ENCODE measurements at places on chromosomes 6 and 20.

- DNase-seq: no peak
Measured at GRCh38 chr6:7159790-7160525, 52.2 kb downstream of the RREB1 start.

DNA sequence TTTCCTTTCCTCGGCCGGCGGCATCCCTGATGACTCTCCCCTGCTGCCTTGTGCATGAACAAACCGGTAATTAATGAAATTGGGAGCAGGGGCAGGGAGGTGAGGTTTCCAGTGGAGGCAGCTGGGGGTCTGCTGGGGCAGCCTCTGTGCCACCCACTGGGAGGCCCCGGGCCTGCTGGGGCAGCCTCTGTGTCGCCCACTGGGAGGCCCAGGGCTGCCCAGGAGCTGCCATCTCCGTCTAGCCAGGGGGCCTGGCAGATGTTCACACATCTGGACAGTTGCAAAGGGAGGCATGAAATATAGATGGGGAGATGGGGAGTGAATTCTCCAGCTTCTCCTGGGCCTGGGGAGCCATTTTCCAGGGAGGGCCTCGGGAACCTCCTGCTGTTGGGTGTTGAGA lies 33.8 kb downstream of the TOX2 start:
- no peak for DNase-seq

- no peak for DNase-seq
Measured at GRCh38 chr20:47174456-47175243, 181.8 kb downstream of the ZMYND8 start.

DNA sequence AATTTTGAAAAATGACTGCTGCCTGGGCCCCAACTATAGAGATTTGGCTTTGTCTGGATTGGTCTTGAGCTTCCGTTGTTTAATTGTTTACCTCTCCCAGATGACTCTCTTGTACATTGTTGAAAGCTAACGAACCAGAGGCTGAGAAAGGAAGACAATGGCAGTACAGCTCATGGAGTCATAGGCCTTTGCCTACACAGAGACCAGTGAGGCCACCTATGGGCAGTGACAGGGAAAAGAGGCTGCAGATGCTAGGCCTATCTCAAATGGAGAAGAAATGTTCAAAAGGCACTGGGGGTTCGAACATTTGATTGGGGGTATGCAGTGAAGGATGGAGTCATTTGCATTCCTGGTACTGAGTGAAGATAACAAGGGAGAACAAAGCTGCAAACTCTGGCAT lies 29.1 kb downstream of the OPN5 start:
- DNase-seq: no peak

DNA sequence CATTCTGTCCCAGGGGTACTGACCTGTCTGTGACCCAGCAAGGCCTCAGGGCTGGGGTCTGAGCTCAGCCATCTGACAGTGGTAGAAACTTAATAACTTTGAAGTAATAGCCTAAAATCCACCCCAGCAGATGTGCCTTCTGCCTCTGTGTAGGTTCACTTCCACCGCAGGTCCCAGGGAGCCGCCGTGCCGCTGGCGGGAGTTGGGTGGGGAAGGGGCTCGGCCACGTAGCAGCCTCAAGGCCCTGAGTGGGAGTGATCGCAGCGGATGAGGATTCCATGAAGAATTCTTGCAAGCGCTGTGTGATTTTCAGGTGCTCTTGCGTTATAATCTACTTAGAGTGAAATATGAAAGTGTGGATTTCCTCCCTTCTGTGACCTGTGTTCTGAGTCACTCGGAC lies 163.7 kb downstream of the DTNBP1 start:
- no peak for DNase-seq

DNA sequence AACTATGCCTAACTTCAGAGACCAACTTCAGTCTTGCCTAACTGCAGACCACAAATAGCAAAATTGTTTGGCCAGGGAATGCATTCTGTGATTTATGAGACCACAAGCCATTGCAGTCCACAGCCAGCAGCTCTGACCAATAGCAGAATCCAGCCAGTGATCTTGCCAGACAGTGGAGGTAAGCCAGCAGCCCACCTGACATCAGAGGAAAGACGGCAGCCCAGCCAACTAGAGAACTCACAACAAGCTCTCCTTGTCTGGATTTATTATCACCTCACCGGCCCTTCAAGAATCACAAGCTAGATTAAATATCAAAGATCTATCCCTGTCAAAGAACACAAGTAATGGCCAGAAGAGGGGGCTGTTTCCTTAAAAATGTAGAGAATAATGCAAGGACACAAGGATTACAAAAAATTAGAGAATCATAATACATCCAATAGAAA lies 66.5 kb upstream of the SLC35F1 start:
- DNase-seq: peak; percentile 35

GRCh38 chr20:25230166-25230831 lies 17.6 kb upstream of the PYGB start:
- DNase-seq: no peak

DNA sequence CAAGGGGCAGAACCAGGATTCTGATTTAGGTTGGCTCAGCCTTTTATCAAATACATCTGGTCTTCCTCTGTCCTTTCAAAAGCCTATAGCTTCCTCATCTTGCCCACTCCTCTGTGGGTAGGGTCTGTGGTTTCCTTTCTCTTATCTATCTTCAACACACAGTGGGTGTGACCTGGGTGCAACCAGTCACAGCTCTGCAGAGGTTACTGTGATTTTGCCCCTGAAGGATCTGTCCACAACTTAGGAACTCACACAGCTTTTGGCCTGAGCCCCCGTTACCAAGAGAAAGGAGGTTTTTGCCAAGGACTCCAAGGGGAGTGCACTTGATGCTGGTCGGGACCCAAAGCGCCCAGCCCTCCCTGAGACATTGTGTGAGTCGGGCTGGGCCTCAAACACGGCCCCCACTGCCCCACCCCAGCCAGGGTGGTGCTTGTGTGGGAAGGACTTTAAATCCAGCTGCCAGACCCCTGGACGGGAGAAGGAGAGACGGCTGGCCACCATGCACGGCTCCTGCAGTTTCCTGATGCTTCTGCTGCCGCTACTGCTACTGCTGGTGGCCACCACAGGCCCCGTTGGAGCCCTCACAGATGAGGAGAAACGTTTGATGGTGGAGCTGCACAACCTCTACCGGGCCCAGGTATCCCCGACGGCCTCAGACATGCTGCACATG lies at the start of gene PI16:
TSS of gene PI16 (plus strand) at position 477 of the 670 bp plus-strand sequence. CDS start at position 500, 23 bp downstream.
- no peak for DNase-seq

- no peak for DNase-seq
Measured at GRCh38 chr6:13808801-13809200, 5.6 kb downstream of the MCUR1 start.

- DNase-seq: no peak
Measured at GRCh38 chr20:22904386-22904785, 130.7 kb upstream of the SSTR4 start.

DNA sequence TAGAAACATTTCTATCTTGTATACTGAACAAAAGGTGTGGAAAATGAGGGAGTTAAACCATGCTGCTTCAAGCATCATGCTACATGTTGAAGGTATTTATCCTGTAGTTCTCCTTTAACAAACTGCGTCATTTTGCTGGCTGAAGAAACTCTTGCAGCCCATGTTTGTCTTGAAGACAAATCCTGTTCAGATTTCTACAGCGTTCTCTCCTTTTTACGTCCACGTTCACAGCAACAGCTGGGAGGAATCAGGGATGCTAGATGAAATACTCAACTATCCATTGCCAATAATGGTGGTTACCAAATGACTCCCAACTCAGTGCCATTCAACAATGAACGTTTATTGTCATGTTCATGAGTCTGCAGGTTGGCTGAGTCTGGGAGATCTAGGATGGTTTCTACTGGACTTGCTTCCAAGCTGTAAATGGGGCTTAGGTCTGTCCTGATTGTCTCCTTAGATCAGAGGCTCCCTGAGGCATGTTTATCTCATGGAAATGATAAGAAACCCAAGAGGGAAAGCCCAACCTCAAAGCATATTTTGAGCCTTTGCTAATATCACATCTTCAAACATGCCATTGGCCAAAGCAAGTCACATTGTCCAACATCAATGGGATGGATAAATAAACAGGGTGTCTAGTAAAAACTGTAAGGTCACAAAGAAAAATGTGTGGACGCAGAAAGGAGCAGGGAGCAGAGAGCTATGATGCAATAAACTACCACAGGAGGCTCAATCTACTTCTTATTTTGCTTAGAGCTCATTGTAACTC lies 2.7 kb upstream of the PLCB1 start:
- DNase-seq: no peak

DNA sequence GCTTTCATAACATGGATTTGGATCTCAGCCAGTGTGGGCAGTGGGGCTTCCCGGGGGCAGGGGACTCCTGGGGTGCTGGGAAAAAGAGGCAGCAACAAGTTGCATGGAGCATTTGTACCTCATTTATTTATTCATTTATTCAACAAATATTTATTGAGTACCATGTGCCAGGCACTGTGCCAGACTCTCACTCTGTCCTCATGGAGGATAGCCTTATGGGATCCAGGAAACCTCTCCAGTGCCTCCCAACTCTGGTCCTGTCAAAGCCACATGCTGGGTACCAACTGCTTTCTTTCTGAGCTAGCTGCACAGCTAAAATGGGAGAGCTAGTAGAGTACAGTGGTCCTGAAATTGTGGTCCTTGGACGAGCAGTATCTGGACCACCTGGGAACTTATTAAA lies 87.8 kb upstream of the EPB41L1 start:
- DNase-seq: no peak

GRCh38 chr6:89379281-89379680 lies 26.8 kb upstream of the UBE2J1 start:
- no peak for DNase-seq

DNA sequence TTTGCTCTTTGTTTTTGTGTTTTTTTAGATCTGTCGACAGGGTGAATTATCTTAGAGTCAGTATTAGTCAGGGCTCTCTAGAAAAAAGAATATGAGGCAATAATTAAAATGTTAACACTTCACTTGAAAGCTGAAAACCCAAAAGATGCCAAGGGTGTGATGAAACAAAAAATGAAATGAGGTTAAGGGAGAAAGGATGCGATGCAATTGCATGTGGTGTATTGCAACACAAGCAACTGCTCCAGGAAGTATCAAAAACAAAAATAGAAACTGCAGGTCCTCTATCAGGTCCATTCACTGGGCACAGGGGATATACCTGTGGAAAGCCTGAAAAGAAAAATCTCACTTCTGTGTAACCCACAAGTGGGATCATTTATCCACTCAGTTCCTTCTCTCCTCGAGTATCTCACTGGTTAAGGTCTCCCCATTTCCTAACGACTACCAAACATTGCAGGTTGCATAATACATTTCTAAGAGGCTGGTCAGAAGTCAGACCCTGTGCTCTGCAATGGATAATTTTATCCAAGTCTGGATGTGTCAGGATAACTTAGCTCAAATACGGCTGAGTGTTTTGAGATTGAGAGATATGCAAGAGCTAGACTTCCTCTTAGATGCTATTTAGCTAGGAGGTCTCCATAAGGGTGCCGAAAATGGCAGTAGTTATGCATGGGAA lies 257.7 kb upstream of the GJE1 start:
- no peak for DNase-seq

- no peak for DNase-seq
Measured at GRCh38 chr20:40331249-40331648, 357.8 kb downstream of the MAFB start.

GRCh38 chr6:28941684-28942448 lies 18.1 kb upstream of the TRIM27 start:
- no peak for DNase-seq

- DNase-seq: no peak
Measured at GRCh38 chr20:10436053-10436699, 1.1 kb downstream of the SLX4IP start.

DNA sequence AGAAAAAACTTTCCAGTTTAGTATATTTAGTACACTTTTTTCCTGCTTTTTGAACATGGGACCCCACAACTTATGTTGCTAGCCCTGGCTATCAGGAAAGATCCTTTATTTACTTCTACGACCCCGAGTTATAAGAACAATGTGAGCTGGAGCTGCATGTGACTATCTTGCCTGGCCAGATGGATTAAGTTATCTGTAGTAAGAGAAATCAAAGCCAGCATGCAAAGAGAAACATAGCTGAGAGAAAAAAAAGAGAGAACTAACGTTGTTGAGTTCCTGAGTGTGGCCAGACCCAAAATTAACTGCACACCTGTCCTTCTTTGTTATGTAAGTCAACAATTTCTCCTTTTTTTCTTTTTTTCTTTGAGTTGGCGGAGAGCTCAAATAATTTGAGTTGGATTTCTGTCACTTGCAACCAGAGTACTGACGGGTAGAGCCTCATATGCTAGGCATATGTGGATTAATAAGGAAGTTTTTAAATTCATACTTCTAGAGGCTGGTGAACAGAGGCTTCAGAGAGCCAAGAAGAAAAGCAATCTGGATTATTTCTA lies 219.5 kb downstream of the HACE1 start:
- no peak for DNase-seq

DNA sequence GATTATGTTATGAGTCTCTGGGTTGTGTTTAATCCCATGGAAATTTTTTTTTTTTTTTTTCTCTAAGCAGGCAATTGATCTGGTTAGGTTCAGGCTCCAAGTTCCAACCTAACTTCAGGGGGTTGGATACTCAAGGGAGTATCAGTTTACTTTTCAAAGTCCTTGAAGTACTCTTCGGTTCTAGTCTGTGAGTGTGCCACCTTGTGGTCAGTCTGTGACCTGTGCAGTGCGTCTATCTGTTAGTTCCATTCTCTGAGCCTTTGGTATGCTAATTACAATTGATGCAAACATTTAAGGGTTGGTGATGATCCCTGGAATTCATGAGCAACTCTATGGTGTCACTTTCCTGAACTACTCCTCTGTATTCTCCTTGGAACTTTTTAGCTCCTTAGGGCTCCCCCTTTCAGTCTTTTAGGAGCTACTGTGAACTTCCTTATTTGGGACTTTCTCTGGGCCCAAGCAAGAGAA lies 342.0 kb downstream of the SOX4 start:
- no peak for DNase-seq

- peak; percentile 10 for DNase-seq
Measured at GRCh38 chr6:125255201-125255600, 46.6 kb downstream of the HDDC2 start.

DNA sequence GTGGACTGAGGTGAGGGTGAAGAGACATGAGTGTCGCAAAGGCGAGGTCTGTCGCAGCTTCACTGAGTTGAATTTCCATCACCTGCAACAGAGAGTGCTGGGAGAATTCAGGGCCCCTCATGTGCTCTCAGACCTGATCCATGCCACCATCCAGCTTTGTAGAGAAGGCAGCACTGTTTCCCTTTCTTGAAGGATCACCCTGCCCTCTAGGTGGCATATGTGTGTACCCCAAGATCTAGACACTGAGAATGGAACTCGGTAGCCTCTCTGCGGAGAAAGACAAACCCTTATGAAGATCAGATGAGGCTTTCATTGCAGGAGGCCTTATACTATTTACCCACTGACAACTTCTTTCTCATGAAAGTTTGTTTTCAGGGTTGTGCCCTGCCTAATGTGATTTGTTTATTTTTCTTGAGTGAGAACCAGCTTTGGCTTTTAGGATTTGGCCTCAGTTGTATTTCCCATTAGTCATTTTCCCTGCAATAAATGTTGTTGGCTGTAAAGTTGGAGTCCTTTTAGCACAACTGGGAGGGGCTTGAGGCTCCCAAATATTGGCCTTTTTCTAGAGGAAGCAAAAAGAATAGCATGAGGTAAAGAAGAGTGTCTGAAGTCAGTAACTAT lies 811.3 kb downstream of the DHX35 start:
- no peak for DNase-seq

GRCh38 chr6:53244958-53245357 lies 96.3 kb upstream of the GCM1 start:
- DNase-seq: no peak

All from kidney capillary endothelial cell (primary cell).